ENCODE measurements at places on chromosomes 1 and 21. TPM values are rescaled to one million over a fixed set of nuclear protein-coding genes. Genes with fewer than 3 reads are reported as not detected.
A peak's percentile ranks its signal among the peaks of the same experiment; 100 is the strongest.

DNA sequence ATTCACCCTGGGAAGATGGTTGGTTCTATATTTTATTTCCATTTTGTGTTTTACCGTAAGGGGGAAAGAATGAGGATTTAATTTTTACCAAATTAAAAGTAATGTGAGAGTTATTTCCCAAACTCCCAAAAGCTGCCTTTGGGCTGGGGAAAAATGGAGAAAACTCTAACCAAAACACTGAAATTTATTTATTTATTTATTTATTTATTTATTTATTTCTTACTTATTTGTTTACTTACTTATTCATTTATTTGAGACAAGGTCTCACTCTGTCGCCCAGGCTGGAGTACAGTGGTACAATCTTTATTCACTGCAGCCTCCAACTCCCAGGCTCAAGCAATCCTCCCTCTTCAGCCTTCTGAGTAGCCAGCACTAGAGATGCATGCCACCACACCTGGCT is 38.0 kb upstream of the ZBTB18 start:
- no peak for DNase-seq

GRCh38 chr1:209583408-209583807 is at the start of gene CAMK1G:
Gene CAMK1G (plus strand): TSS chr1:209583714. CDS start chr1:209594984, 11,270 bp downstream.
- no peak for DNase-seq

GRCh38 chr1:93007941-93008577 is 46.8 kb upstream of the DIPK1A start:
- DNase-seq = no peak

- DNase-seq = no peak
These were observed 65.4 kb downstream of the LUZP1 start for GRCh38 chr1:23103001-23103889.

GRCh38 chr1:218809625-218810024 is 364.1 kb upstream of the LYPLAL1 start:
- no peak for DNase-seq

DNA sequence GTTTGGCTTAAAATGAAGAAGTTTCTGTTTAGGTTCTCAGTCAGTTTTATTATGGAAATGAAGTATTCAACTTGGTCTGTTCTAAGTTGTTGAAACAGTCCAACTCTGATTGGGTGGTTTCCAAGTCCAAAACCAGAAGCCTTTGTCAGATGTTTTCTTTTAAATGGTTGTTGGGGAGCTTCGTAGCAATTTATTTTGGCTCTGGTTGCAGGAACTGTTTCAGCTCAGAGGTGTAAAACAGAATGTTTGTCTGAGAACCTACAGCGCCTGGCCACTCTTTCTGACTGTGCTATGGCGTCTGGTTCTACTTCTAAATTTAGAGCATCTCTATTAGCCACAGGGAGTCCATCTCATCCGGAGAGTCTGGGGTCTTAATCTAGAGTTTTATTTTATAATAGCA is 582.6 kb upstream of the TMPRSS15 start:
- no peak for DNase-seq

DNA sequence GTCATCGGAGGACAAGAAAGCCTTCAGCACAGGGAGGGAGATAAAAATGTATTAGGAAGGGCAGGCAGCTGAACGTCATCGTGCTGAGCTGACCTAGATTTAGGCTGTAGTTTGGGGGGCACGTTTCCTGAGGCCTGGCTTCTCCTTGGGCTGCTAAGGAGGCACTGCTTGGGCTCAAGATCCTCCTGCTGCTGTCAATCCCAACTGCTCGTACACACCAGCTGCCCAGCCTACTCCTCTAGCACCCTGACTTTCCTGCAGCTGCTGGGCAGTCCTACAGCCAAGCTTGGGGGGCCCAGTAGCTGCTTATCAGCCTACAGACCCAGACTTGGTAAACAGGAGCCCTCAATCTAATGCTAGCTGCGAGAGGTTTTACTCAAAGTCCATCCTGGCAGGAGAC is 6.2 kb downstream of the TMEM35B start:
- no peak for DNase-seq

GRCh38 chr1:20574686-20575540 is 14.0 kb upstream of the CDA start:
- DNase-seq = peak; percentile 66

DNA sequence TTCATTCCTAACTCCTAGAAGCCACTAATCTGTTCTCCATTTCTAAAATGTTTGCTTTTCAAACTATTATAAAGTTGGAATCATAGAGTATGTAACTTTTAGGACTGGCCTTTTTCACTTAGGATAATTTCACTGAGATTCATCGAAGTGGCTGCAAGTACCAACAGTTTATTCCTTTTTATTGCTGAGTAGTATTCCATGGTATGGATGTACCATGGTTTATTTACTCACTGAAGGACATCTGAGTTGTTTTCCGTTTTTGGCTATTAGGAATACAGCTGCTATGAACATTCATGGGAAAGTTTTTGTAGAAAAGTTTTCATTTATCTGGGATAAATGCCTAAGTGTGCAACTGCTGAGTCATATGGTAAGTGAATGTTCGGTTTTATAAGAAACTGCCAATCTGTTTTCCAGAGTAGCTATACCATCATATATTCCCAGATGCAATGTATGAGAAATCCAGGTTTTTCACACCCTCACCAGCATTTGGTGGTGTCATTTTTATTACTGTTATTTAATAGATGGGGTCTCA is 66.3 kb downstream of the SLC27A3 start:
- DNase-seq = no peak

GRCh38 chr21:15219894-15220293 is 155.1 kb upstream of the NRIP1 start:
- DNase-seq = no peak

- DNase-seq = no peak
These were observed 74.1 kb upstream of the JUN start for GRCh38 chr1:58857680-58858673.

GRCh38 chr1:19067912-19068638 is 111.6 kb upstream of the IFFO2 start:
- no peak for DNase-seq

GRCh38 chr21:45748593-45748992 is 105.1 kb downstream of the PCBP3 start:
- no peak for DNase-seq

- DNase-seq = no peak
These were observed 52.1 kb upstream of the KCNE2 start for GRCh38 chr21:34311561-34312330.

GRCh38 chr1:102837551-102837950 is 270.8 kb downstream of the COL11A1 start:
- DNase-seq = no peak

- DNase-seq = no peak
These were observed 994.6 kb upstream of the PRMT6 start for GRCh38 chr1:106061586-106062495.

- no peak for DNase-seq
These were observed 115.2 kb downstream of the ADGRL2 start for GRCh38 chr1:81915937-81916336.

GRCh38 chr1:163106364-163106987 is 37.3 kb downstream of the RGS4 start:
- DNase-seq = no peak

DNA sequence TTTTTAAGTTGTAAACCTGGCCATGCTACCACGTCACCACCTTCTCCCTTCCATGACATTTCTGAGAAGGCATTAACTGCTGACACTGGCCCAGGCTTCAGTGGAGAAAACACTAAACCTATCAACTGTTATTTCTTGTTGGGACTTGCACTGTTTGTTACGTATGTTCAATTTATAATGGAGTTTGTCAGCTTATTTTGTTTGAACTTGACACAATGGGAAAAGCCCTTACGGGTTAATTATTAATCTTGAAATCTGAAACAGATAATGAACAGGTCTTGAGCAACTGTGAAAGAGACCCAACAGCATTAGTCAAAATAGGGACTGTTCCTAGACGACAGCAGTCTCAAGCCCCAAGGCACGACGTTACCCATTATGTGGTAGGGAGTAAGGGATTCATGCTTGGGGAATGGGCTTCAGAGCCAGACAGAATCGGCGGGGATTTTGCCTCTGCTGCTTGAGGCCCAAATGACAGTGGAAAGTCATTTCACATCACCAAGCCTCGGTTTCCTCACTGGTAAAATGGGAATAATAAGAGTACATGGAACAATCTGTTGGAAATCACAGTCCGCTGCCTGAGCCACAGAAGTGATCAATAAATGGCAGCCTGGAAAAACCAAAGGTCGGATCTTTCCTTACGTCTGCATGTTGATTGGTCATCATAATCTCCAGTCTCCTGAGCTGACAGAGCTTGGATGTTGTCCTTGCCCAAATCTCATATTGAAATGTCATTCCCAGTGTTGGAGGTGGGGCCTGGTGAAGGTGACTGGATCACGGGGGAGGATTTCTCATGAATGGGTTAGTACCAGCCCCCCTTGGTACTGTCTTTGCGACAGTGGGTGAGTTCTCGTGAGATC is 44.5 kb downstream of the TIAM1 start:
- no peak for DNase-seq

DNA sequence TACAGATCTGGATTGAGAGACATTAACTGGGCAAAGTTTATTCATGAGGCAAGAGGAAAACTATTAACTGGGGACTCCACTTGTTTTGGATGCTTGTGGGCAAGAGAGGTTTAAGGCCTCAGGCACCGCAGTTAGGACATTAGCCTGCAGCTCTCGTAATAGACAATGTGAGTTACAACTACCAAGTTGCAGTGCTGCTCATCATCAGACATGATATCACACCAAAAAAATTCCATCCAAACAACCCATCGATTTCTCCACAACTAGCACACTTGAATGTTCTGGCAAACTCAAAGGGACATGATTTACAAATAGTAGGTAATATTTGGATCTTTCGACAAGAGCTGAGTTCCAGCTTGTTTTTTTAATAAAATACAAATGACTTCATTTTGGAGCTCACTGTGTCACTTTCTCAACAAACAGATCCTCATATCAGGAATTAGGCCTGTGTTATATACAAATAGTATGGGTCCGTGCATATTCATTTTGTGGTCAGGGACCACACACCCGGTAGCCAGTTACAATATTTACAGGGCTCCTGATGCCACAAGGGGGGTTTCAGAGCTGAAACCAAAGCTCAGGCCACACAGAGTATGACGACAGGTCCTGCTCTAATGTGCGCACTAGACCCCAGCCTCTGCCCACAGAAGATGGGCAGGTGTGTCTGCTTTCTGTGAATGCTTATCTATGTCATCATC is 128.0 kb downstream of the TGFBR3 start:
- no peak for DNase-seq

DNA sequence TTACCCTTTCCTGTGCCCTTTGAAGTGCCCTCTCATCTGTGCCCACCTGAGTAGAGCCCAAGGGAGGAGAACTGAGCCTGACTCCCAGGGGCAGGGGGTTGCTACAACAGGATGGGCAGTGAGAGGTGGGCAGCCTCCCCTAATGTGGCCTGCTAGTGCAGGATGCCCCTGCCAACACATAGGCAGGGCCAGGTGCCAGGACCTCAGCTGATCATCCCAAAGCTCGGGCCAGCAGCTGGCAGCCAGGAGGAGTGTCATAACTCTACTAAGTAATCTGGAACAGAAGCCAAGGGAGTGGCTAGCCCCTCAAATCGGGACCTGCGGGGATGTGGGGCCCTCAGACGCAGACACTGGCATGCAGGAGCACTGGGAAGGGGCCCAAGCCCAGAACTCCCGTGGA is 208.8 kb upstream of the RAB4A start:
- no peak for DNase-seq

DNA sequence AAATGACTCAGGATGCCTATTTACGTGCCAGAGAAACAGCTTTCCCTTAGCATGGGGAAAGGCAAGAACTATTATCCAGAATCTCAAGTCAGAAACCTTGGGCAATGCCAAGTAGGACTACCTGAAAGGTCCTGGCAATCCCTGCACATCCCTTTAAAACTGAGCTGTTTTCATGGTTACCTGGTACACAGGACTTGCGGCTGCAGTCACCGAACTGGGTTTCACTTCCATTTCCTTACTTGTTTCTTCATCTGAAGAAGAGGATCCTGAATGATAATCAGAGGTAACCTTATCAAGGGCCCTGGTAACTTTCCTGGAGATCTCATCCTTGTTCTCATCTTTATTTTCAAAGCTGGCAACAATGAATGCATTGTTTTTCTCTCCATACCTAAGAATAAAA is 14.3 kb downstream of the BTG3 start:
- DNase-seq = no peak

- no peak for DNase-seq
These were observed 2.7 kb downstream of the PIK3CD start for GRCh38 chr1:9654051-9654833.

GRCh38 chr1:197778366-197778945 is 3.2 kb upstream of the DENND1B start:
- no peak for DNase-seq

GRCh38 chr1:68047659-68048026 is 2.8 kb downstream of the DIRAS3 start:
- no peak for DNase-seq

- no peak for DNase-seq
These were observed 238.2 kb upstream of the SGIP1 start for GRCh38 chr1:66295803-66296202.

- no peak for DNase-seq
These were observed 256.3 kb upstream of the DUSP10 start for GRCh38 chr1:221998186-221998612.

GRCh38 chr1:67570486-67571143 is 114.4 kb upstream of the GADD45A start:
- no peak for DNase-seq

DNA sequence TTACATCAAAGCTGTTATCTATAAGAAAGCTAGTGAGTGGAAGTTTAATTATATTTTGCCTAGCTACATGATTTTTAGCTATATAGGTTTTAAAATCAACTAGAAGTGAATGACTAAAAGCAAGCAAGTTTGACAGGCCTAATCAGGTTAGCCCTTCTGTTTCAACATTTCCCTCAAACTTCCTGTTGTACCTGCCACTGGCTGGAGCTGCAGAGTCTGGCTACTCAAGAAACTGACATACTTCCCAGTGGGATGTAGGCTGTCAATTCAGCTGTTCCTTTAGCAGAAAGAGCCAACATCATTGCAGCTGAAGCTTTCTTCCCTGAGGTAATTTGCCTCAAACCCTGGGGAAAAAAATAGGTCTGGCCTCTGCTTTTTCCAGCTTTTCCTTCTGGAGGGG is 87.1 kb upstream of the TNR start:
- no peak for DNase-seq

GRCh38 chr1:242002072-242002471 is 3.2 kb upstream of the MAP1LC3C start:
- no peak for DNase-seq

Gene E2F2
- total RNA-seq = 3.9 TPM

Gene MRPL39
- total RNA-seq = 66.2 TPM

Gene TSACC
- total RNA-seq = 0.67 TPM

Gene ERICH3
- not detected for total RNA-seq

Gene KCNJ6
- not detected for total RNA-seq

Gene IVL
- not detected for total RNA-seq

Gene MTFR1L
- 27.2 TPM for total RNA-seq

Gene PKLR
- total RNA-seq = not detected

Gene CHIT1
- not detected for total RNA-seq

Gene LIN28A
- total RNA-seq = not detected

Gene CASQ1
- not detected for total RNA-seq

Gene TCHH
- total RNA-seq = 0.03 TPM

Gene RHCE
- not detected for total RNA-seq

Gene IGSF9
- not detected for total RNA-seq

Gene S100A12
- not detected for total RNA-seq

Gene ZBTB8A
- total RNA-seq = 5.5 TPM

Gene NT5C1A
- not detected for total RNA-seq

Gene PBX1
- 78.0 TPM for total RNA-seq

Gene WNT9A
- total RNA-seq = 0.06 TPM

Gene VWA5B1
- total RNA-seq = not detected

Gene DLGAP3
- not detected for total RNA-seq

Gene HENMT1
- 2.5 TPM for total RNA-seq

Gene RPS27
- total RNA-seq = 6,275 TPM

Gene BRWD1
- 44.2 TPM for total RNA-seq

All from NCI-H460 (cell line).